Stimulated activated CD4-positive, alpha-beta T cell treated with anti-CD3 and anti-CD28 coated beads, Interleukin-4, amount 100 ng/mL, for 1 hour (primary cell): ENCODE measurements at places on chromosomes 3 and 15.

GRCh38 chr15:91047545-91048199, 25.3 kb upstream of the VPS33B start:
- no peak for DNase-seq

- no peak for DNase-seq
These were observed 53.2 kb downstream of the RFTN1 start for GRCh38 chr3:16460273-16460672.

DNA sequence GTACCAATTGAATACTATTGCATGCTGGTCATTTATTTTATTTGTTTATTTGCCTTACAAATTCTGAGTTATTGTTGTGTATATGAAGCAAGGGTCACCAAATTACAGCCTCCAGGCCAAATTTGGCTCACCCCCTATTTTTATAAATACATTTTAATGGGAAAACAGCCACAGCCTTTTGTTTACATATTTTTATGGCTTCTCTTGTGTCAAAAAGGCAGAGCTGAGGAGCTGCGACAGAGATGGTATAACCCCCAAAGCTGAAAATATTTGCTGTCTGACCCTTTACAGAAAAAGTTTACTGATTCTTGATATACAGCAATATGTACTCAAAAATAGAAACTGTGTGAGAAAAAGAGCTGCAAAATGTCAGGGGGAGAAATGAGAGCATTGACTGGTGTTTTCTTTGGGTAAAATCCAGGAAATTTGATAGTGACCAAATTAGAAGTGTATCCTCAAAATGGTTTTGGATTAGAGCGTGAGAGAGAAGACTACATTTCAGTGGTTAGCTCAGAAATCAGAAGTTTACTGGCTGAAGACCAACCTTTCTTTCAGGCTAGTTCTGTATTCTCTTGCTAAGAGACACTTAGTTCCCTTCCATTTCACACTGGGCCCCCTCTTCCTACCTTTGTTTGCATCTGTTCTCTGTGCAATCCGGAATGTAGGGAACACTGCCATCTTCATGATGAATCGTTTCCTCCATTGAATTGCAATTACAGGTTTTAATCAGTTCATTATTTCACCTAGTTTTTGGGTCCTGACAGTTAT, 757.8 kb downstream of the AGBL1 start:
- no peak for DNase-seq

DNA sequence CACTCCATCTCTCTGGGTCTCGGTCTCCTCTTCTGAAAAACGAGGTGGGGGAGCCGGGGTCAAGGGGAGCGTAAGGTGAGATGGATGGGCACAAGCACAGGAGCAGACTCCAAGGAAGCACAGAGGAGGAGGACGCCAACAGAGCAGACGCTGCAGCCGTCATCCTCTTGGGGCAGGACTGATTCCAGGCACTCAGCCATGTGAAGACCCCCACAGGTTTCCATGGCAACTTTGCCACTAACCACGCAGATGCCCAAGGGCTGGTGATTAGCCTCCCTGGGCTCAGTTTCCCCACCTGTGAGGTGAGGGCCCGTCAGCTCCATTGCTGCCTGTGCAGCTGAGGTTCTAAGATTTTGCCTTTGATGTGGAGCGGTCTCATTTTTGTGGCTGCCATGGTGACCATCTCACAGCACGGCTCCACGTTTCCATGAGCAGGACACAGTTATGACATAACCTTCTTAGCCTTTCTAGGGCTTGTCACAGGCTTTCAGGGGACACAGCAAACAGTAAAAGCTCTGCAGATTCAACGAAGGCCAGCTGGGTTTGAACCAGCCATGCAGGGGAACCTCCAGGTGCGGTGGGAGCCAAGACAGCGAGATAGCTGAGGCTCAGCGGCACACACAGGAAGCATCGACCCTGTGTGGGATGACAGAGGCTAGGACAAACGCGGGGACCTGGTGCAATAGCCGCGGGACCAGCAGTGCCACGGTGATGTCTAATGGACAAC, 170.3 kb downstream of the NUP210 start:
- no peak for DNase-seq

GRCh38 chr3:40043444-40043755, 234.0 kb downstream of the MYRIP start:
- DNase-seq: no peak

DNA sequence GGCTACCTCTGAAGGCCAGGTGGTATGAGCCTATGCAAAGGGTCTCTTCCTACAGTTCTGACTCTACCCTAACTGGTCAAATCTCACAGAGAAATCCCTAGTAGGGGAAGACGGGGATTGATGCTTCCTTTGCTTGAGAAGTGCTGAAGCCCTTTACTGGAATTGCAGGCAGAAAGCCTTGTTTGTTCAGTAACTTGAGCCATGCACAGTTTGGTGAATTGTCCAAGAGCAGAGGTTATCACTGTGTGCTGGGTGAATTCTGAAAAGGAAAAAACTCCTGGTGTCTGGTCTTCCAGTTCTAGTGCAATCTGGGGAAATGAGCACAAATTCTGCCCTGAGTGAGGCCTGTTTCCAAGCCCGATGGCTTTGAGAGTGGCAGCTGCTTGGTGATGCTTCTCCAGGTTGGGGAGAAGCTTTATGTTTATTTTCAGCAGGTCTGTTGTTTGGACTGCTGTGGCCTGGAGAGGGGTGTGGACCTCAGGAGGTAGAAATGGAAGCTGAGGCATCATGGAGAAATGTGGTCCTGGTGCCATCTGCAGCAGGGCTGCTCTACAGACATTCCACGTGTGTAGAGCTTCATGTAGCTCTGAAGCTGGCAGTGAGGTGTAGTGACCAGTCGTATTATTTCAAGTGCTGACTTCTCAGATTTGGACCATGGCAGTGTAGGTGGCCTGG, 60.9 kb downstream of the ARNT2 start:
- no peak for DNase-seq

DNA sequence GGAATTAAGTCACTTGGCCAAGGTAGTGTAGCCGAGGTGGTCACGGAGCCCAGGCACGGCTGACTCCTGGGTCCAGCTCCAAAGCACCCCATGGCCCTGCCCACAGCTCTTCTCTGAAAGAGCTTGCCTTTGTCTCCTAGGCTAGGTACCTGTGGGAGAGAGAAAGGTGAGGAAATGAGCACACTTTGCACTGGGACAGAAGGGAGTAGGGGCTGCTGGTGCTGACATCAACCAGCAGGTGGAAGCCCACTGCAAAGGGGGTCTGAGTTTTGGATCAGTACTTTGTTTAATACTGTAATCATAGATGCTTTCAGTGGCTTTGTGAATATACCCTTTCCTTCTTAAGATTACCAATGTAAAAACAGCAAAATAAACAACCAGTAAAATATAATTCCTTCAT, 128.3 kb upstream of the EIF1B start:
- DNase-seq: no peak

- DNase-seq: no peak
These were observed 26.5 kb downstream of the PPP2R3A start for GRCh38 chr3:135992072-135992471.

GRCh38 chr15:71011503-71012155, 103.6 kb upstream of the THSD4 start:
- DNase-seq: no peak

- no peak for DNase-seq
These were observed 18.4 kb downstream of the CYFIP1 start for GRCh38 chr15:22961762-22962161.

DNA sequence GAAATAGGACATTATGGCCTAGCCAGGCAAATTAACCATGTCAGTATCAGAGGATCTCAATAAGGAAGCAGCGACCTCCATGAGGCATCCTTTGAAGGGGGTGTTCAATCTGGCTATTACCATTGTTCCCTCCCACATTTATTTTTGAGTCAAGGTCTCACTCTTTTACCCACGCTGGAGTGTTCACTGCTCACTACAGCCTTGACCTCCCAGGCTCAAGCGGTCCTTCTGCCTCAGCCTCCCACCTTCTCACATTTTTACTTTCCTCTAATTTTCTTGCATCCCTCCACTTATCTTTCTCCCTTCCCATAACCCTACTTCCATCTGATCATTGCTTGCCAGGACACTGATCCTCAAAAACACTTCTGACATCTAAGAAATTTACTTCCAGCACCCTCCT, 654.0 kb upstream of the NR2F2 start:
- no peak for DNase-seq

GRCh38 chr3:57587905-57588304, 9.2 kb downstream of the ARF4 start:
- no peak for DNase-seq

DNA sequence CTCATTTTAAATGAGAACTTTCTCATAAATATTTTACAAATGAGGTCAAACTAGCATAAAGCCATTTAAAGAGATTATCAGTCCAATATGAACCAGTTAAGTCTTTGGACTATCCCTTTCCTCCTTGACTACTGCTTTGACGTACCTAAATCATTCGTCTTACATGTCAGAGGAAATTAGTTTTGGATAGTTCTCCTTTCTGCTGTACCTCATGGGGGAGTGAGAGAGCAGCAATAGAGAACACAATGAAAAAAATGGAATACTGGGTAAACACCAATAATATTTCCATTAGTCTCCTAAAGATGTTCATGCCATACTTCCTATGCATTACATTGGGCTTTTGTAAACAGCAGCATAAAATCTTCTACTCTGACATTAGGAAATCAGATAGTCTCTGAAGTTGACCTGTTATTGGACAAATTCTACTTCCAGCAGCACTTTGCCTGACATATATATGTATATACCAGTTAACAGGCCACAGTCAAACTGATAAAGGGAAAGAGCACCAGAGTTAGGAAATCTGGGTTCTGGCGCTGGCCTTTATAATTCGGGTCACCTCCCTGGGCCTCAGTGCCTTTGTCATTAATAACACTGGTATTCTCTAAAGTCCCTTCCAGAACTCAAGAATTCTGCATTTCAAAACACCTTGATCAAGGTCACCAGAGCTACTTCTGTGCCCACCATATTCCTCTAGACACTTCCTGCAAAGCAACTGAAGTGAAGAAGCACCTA, 26.8 kb downstream of the TIMMDC1 start:
- no peak for DNase-seq

DNA sequence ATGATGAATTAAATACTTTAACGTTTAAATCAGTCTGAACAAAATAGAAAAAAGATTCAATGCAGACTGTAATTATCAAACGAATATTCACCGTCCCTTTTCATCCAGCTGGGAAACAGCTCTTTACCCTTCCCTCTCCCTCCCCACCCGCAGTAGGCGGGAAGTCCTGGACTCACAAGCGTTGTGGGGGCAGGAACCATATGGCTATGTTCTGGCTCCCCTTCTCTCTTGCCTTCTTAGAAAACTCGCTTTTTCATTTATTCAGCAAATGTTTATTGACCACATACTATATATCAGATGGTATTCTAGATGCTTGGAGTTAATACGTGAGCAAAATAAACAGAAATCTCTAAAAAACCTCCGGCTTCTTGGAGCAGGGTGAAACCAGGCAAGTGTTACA, 715 bp upstream of the SCAPER start:
- no peak for DNase-seq

- DNase-seq: no peak
These were observed 155.5 kb upstream of the PROK2 start for GRCh38 chr3:71940486-71940885.

GRCh38 chr3:23667536-23668429, 138.0 kb upstream of the UBE2E1 start:
- DNase-seq: no peak

DNA sequence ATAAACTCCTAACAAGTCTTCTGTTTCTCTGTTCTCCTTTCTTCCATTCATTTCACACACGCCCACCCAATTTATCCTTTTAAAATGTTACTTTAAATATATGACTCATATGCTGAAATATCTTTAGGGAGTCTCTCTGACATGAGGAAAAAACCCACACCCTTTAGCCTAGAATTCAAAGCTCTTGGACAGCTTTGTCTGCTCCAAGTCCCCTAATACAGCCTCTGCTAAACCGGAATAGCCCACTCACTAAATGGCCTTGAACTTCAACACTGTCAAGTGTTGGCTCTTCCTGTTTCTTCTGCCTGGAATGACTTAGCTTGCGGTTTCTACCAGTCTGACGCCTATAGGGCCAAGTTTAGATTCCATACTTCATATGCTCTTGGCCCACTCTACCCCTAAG, 3.3 kb upstream of the CD96 start:
- DNase-seq: no peak

DNA sequence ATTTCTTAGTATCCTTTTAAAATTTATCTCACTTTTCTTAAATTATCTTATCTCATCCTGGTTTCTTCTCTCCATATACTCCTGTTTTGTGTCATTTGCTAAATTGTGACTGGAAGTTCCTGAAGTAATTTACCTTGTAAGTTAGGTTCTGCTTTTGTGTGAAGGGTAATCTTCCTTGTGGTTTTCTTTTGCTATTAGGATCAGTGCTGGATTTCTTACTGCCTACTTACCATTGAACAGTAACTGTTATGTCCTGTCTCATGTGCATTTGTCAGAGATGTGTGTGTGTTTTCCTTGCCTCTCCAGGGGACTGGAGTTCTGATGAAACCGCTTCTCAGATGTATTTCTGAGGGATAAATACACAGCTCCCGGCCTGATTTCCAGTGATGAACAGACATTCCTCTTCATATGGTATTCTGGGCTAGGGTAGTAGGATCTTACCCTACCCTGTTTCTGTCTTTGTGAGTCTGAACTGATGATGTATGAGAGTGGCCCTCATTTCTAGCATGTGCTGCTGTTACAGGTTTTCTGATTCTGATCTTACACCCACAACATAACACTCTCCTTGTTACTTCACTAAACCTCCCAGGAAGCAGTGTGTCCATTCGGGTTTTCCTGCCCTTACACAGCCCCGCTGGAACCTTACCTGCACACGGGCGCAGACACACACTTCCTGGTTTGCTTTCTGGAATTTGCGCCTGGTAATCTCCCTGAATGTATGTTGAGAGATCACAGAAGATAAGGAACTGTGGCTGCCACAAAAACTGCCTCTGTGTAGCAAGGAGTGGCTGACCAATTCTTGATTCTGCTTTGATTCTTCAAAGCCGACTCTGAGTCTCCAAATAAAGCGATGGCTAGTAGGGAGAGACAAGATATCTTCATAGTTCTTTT, 14.7 kb downstream of the PAK2 start:
- DNase-seq: no peak

GRCh38 chr3:64053581-64053980, 30.3 kb upstream of the PSMD6 start:
- DNase-seq: no peak

DNA sequence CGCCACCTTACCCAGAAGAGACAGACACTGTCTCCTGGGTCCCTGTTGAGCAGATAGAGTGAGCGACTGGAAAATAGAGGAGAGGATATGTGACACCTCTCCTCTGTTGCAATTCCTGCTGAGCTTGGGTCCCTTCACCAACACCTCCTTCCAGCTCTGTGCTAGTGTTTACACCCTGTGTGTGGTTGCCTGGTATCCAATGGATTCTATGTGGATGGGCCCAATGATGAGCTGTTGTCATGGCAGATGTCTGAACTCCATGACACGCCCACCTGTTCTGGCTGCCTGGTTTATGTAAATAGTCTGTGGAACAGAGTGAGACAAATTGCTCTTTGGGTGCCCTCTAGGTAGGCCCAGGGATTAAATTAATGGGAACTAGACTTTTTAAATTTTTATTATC, 23.7 kb downstream of the RBM5 start:
- DNase-seq: no peak

GRCh38 chr15:49085696-49086459, 39.6 kb upstream of the SECISBP2L start:
- DNase-seq: no peak
